Fibroblast of lung (primary cell): ENCODE measurements at places on chromosomes 5 and 9. TPM values are rescaled to one million over a fixed set of nuclear protein-coding genes. Genes with fewer than 3 reads are reported as not detected.

Gene ZNF366
- total RNA-seq = not detected in 2 replicates

Gene PTGDS
- 89.9 and 90.3 TPM in 2 replicates for total RNA-seq

Gene RAI14
- 82.7 and 125 TPM in 2 replicates for total RNA-seq

Gene FPGS
- total RNA-seq = 58.6 and 77.0 TPM in 2 replicates

Gene VAV2
- total RNA-seq = 15.2 and 17.7 TPM in 2 replicates

Gene PPP2R2B
- under 0.01 and 1.5 TPM in 2 replicates for total RNA-seq

Gene PDZD2
- under 0.01 and 0.33 TPM in 2 replicates for total RNA-seq

DNA sequence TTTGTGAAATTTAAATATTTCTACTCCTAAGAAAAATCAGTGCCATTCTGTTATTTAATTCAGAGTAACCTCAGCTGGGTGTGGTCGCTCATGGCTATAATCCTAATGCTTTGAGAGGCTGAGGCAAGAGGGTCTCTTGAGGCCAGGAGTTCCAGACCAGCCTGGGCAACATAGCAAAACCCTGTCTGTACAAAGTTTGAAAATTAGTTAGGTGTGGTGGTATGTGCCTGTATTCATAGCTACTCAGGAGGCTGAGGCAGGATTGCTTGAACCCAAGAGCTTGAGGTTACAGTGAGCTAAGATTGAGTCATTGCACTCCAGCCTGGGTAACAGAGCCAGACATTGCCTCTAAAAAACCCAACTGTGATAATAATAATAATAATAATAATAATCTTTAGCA lies 44.8 kb upstream of the CNTLN start:
- no peaks in the 10 kb centered on the region for H3K27me3 ChIP-seq
- no peak overlapping the region for H3K4me3 ChIP-seq
- no peaks in the 10 kb centered on the region for H3K4me1 ChIP-seq
- no peak for DNase-seq

- no peaks in the 10 kb centered on the region for H3K27me3 ChIP-seq
- no peak for DNase-seq
- no peak overlapping the region for H3K27ac ChIP-seq
- H3K36me3 ChIP-seq = no peaks in the 10 kb centered on the region
These were observed 58.5 kb downstream of the APTX start for GRCh38 chr9:32942755-32943460.

GRCh38 chr5:95317085-95317484 lies 32.2 kb upstream of the MCTP1 start:
- no peak overlapping the region for H3K27ac ChIP-seq
- H3K36me3 ChIP-seq = no peaks in the 10 kb centered on the region
- H3K4me3 ChIP-seq = no peak overlapping the region
- H3K4me1 ChIP-seq = no peaks in the 10 kb centered on the region
- no peaks in the 10 kb centered on the region for H3K27me3 ChIP-seq

- H3K27me3 ChIP-seq = no peaks in the 10 kb centered on the region
- no peaks in the 10 kb centered on the region for H3K36me3 ChIP-seq
These were observed 113.0 kb downstream of the DENND1A start for GRCh38 chr9:123816817-123817472.

DNA sequence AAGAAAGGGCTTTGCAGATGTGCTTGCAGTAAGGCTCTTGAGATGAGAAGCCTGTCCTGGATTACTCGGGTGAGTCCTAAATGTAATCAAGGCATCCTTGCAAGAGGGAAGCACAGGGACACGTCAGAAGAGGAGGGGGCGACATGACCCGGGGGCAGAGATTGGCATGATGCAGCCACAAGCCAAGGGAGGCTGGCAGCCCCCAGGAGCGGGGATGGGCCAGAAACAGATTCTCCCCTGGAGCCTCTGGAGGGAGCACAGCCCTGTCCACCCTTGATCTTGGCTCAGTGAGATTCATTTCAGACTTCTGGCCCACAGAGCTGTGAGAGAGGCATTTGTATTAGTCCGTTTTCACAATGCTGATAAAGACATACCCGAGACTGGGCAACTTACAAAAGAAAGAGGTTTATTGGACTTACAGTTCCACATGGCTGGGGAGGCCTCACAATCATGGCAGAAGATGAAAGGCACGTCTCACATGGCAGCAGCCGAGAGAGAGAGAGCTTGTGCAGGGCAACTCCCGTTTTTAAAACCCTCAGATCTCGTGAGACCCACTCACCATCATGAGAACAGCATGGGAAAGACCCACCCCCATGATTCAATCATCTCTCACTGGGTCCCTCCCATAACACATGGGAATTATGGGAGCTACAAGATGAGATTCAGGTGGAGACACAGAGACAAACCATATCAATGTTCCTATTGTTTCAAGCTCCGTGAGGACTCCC lies 76.1 kb downstream of the ADAMTS2 start:
- no peak for DNase-seq
- H3K4me1 ChIP-seq = peaks cover 77% of the 10 kb centered on the region
- no peaks in the 10 kb centered on the region for H3K27me3 ChIP-seq
- H3K4me3 ChIP-seq = no peak overlapping the region

DNA sequence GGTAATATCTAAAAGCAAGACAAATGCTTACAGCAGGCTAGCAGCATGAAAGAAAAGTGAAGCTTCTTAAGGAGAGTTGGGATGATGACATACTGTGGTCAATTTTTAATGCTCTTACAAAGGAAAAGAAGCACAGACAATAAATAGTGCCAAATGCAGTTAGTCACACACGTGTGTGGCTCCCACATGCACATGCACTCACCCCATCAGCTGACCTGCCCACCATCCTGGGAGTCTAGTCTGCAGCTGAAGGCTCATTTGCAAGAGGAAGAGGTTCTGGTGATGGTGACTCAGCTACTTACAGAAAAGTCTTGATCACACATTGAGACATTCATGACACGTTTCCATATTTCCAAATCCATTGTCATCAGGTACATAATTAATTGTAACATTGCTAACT lies 129.3 kb downstream of the MRPL36 start:
- H3K36me3 ChIP-seq = no peaks in the 10 kb centered on the region
- no peaks in the 10 kb centered on the region for H3K4me1 ChIP-seq
- no peak overlapping the region for H3K4me3 ChIP-seq

DNA sequence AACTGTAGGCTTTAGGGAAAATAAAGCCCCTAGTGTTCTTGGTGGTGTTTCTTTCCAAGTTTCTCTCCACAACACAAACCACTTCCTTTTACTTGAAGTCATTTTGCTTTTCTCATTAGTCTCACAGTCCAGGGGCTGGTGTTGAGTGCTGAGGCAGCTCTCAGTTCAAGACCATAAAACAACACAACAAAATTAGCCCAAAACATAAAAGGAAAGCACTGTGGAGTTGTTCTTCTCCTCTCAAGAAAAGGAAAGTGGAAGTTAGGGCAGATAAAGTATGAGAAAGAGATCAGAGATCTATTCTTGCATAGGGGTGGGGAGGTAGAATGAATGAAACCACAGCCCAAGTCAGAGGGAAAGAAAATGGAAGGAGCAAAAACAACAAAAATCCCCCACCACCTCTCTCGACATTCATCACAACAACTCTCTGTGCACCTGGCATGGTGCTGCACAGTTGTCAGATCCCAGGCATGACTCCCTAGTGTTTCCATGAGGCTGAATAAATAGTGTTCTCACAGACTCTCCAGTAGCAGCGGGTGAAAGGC lies 569.9 kb downstream of the RAB3C start:
- H3K4me1 ChIP-seq = no peaks in the 10 kb centered on the region
- no peaks in the 10 kb centered on the region for H3K27me3 ChIP-seq
- DNase-seq = no peak
- H3K27ac ChIP-seq = no peak overlapping the region
- no peaks in the 10 kb centered on the region for H3K36me3 ChIP-seq

DNA sequence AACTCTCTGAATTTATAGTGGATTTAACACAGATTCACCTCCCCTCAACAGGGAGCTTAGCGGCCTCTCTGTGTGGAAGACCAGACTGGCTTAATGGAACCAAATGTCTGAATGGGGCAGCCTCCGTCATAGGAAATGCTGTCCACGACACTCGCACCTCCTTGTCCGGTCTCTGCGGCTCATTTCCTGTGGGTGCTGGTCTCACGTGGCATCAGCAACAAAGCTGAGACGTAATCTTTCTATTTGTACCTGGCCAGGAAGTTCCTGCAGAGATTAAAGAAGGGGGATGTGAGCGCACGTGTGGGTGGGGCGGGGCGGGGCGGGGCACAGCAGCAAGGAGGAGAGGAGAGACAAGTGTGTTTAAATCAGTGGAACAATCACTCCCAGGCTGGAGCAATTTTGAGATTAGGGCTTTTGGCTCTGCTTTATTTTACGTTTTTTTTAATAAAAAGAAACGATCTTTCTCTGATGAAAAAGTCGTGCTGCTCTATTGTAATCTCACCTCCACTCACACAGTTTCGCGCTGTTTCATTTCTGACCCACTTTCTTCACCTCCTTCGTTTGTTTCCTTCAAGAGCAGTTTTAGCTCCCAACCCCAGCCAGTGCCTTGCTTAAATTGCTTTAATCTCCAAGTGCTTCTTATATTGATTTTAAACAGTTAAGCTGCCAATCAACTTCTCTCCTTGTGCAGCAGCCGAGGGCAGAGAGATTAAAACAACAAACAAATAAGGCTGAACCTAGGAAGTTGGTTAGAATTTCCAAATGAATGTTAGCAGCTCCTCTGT lies 132.2 kb upstream of the ASTN2 start:
- no peaks in the 10 kb centered on the region for H3K4me1 ChIP-seq
- H3K36me3 ChIP-seq = no peaks in the 10 kb centered on the region
- no peak overlapping the region for H3K4me3 ChIP-seq

DNA sequence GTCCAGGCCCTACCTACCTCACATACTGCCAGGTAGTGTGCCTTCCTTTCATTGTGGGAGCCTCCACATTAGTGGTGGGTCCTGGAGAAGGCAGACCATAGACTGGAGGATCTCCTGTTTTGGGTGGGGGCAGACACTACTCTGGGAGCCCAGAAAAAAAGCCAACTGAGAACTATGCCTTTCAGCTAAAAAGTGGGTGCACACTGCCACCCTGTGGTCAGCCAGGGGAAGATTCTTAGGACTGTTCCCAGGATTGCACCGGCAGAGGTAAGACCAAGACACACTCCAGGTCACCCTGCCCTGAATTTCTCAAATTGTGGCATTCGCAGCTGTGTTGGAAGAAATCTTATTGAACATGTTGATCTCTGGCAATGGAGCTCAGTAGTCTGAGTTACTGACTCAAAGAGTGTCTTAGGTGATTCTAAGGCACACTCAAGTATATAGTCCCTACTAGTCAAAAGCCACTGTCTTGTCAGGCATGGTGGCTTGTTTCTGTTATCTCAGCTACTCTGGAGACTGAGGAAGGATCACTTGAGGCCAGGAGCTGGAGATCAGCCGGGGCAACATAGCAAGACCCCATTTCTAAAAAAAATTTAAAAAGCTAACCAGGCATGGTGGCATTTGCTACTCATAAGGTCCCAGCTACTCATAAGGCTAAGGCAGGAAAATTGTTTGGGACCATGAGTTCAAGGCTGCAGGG lies 3.6 kb downstream of the SIGMAR1 start:
- peaks cover 2% of the 10 kb centered on the region for H3K36me3 ChIP-seq
- no peak overlapping the region for H3K27ac ChIP-seq
- peaks cover 13% of the 10 kb centered on the region for H3K4me1 ChIP-seq
- no peak overlapping the region for H3K4me3 ChIP-seq
- peaks cover 10% of the 10 kb centered on the region for H3K27me3 ChIP-seq
- peak; percentile 70 for DNase-seq

GRCh38 chr9:4838189-4838546 lies 45.4 kb downstream of the RCL1 start:
- no peaks in the 10 kb centered on the region for H3K27me3 ChIP-seq
- H3K4me1 ChIP-seq = peaks cover 18% of the 10 kb centered on the region
- DNase-seq = no peak
- H3K4me3 ChIP-seq = no peak overlapping the region
- H3K27ac ChIP-seq = peak overlapping the region; percentile 27
- no peaks in the 10 kb centered on the region for H3K36me3 ChIP-seq
